ENCODE measurements at places on chromosomes 1 and 21.

DNA sequence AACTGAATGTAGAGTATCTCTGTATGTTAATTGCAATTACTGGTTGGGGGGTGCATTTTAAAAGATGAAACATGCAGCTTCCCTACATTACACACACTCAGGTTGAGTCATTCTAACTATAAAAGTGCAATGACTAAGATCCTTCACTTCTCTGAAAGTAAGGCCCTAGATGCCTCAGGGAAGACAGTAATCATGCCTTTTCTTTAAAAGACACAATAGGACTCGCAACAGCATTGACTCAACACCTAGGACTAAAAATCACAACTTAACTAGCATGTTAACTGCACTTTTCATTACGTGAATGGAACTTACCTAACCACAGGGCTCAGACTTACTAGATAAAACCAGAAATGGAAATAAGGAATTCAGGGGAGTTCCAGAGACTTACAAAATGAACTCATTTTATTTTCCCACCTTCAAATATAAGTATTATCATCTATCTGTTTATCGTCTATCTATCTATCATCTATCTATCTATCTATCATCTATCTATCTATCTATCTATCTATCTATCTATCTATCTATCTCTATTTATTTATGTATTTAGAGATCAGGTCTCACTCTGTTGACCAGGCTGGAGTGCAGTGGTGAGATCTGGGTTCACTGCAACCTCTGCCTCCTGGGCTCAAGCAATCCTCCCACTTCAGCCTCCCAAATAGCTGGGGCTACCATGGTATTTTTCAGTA, 47.8 kb downstream of the CHML start:
- DNase-seq = no peak

DNA sequence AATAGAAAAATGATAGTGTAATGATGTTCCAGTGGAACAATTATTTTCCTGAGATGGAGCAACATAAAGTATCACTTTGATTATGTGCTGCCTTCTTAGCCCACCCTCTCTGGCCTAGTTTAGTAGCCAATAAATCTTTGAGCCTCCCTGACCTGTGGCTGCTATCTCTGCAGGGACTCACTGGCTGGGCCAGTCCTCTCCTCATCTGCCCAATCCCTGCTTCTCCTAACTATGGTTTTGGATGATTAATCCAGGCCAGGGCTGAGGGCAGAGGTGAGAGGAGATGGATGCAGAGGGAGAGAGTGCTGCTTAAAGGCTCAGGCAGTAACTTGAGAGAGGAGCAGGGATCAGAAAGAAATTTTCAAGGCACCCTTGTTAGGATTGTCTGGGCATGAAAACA, 89.0 kb upstream of the CD34 start:
- DNase-seq = no peak

DNA sequence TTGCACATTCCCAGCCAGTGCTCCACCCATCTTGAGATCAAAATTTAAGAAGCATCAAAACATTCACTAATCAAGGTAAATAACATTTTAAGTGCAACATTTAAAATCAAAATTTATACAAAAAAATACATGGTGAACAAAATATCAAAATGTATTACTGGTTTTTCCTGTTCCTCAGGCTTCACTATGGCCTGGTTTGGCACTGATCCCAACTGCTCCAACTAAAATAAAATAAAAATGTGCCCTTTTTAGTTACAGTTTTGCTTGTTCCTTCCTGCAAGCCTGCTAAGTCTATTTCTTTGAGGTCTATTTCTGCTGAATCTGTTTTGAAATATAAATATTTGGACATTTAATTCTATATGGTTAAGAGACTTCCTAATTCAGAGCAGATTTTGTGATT, 54.9 kb downstream of the ADAMTS1 start:
- DNase-seq = no peak

- no peak for DNase-seq
These were observed 19.9 kb downstream of the REG4 start for GRCh38 chr1:119791377-119791776.

- DNase-seq = peak; percentile 81
These were observed 16.7 kb upstream of the LYST start for GRCh38 chr1:235883261-235883927.

DNA sequence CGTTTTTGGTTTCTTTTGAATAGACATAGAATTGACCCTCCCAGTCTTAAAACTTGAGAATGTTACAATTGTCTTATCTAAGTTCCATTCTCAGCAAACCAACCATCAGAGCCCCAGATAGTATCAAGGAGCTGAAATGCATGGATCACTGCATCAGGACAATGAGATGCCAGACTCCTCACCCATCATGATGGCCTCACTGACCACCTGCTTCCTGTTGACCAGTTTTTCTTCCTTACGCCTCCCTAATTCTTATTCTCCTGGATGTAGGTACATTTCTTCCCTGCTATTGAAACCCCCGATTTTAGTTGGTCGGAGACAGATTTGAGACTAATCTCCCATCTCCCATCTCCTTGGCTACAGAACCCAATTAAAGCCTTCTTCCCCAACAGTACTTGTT, 17.7 kb downstream of the MATN1 start:
- DNase-seq = no peak

DNA sequence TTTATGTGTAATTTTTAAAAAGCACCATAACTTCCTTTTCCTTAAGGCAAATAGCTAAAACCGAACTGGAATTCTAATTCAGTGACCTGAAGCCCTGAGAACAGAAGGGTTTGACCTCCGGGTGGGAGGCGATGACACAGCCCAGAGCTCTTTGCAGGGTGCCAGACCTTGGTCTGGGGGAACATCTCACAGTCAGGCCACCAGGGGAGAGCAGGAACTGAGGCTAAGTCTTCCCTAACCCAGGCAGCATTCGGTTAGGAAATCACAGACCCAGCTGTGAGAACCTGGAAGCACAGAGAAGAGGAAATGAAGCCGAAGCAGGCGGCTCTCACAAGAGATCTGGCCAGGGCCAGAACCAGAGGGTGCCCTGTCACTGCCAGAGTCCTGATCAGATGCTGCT, 444.8 kb downstream of the TTLL7 start:
- no peak for DNase-seq

- no peak for DNase-seq
These were observed 55.9 kb downstream of the CD58 start for GRCh38 chr1:116514708-116515525.

DNA sequence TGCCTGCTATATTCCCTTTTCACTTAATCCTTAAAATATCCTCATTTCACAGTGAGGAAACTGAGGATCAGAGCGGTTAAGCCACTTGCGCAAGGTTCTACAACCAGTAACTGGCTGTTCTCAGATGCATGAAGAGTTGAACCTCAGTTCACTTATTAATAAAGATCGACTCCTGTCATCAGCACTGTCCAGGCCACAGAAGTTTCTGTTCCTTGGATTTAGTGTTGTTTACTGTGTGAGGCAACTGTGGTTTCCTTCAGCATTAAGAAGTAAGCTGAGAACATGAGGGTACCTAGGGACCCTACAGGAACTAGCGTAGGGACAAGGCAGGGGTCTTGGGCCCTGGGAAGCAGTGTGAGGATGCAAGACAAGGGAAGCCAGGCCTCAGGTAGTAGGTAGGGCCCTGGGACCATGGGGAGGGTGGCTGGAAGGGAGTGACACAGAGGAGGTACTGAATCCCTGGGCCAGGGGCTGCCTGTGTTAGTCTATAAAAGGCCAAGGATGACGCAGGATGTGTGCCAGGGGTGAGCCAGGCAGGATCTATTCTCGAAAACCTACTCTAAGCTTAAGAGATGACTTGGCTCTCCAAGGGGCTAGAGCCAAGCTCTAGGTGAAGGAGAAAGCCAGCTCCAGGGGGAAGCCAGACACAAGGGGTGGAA, 181.2 kb upstream of the CSF3R start:
- DNase-seq = no peak
